ENCODE measurements at places on chromosomes 4 and X.

GRCh38 chr4:118941149-118941548 is 52.5 kb downstream of the SYNPO2 start:
- DNase-seq: no peak

DNA sequence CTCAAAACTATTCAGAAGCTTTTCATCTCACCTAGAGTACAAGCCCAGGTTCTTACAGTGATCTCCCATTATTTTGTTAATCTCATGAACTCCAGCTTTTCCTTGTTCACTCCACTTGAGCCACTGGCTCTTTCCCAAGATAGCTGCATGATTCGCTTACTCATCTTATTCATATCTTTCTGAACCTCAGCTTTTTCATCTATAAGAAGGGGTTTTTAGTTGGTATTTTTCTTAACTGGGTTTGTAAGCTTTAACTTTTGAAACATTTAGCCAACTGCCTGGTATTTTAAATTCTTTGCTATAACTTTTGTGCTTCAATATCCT is 24.0 kb downstream of the GIMD1 start:
- DNase-seq: no peak

DNA sequence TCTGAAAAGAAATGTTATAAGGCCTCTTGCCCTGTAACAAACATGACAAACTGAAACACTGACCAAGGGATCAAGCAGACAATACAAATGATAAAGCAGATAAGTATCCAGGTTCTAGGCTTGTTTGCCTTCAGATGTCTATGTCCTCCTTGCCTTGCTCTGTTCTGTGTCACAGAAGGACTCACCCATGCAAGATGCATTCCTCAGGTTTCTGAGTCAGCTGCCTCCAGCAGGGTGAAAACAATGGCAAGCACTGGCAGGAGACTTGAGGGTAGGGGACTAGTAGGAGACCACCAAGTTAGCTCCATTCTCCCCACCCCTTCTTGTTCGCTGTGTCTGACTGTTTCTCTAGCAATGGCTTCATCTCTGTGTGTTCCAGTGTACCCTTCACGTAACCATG is 76.6 kb upstream of the CXXC4 start:
- DNase-seq: no peak

DNA sequence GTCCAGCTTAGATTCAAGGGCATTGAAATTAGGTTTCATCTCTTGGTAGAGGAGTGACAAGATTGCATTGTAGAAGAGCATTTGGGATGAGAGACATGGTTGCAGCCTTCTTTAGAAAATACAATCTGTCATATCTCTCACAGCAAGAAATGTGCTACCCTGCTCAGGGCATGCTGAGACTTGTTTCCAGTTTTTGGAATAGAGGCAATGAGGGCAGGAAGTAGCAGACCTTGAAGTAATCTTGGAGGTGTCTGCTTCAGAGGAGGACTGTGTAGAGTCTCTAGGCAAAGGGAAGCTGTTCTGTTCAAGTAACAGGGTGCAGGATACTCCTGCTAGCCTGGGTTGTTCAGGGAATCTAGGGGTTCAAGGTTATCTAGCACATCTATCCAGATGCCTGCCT is 116.1 kb upstream of the ZNF827 start:
- no peak for DNase-seq

- no peak for DNase-seq
Measured at GRCh38 chr4:77036206-77036605, 39.6 kb downstream of the CCNI start.

- DNase-seq: no peak
Measured at GRCh38 chr4:82268050-82268825, 105.6 kb downstream of the HNRNPD start.

DNA sequence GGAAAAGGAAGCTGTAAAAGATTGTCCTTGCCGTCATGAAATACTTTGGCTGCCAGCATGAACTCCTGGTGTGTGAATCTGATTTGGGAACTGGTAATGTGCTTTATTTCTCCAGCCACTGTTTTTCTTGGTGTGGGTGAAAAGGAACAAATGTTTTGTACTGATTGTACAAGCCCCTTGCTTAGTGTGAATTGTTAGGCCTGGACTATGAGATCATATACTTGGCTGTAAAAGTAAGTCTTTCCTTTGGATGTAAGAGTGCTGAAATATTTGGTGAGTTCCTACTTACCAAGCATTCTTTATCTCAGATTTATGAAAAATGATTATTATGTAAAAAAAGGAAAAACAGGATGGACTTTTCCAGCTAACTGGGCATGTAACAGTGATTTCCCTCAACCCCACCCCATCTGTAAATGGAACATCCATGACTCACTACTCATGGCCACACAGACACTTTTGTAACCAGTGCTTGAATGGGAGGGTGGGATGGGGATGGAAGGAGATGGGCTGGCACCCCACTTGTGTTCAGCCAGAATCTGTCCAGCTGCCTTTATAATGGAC is 6.3 kb downstream of the FNIP2 start:
- no peak for DNase-seq

DNA sequence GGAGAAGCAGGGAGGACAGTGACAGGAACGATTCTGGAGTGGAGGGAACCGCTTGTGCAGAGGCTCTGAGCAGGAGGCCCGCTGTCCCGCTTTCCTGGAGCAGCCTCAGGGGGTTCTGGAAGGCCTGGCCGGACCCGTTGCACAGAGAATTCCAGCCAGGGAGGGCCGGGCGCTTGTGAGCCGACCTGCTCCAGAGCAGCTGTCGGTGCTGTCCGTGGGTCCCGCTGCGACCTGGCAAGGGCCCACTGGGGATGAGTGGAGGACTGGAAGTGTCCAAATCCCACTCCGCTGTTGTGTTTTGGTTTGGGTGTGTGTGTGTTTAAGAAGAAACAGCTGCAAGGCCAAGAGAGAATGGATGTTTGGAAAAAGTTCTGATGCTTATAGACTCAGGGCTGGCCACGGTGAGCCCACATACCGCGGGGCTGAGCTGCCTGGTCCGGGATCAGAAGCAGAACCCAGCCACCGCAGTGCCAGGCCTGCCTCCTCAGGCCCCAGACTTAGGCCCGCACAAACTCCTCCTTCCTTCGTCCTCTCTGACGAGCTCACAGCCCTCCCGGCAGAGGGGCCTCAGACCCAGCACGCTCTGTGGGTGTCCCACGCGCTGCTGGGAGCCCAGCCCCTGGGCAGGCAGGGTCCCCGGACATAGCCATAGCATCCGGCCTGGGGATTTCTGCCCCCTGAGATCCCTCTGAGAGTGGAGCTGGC is 73.9 kb downstream of the HTRA3 start:
- DNase-seq: no peak

DNA sequence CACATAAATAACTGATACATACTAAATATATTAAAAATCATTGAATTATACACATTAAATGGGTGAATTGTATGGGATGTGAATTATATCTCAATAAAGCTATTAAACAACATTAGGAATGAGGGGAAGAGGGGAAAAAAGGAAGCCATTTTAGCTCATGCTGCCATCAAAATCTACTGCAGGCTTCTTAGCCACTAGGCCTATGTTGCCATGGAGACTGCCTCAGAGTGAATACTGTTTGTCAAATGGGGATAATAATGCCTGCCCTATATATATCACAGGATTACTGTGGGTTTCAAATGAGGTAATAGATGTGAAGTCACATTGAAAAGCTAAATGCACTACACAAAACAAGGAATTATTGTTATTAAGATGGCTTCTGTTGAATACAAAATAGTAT is 21.2 kb downstream of the TMEM255A start:
- no peak for DNase-seq

GRCh38 chr4:76301068-76301774 is 5.3 kb upstream of the STBD1 start:
- DNase-seq: no peak

DNA sequence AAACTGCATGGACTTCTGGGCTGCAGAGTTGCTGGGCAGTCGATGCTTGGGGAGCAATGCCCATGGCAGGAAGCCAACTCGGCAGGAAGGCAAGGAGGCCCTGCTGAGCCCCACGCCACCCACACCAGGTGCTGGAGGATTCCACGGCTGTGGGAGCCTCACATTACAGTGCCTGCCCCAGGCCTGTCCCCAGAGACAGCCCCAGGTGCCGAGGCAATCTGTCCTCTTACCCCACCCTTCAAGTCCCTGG is 53.9 kb downstream of the HMX1 start:
- peak; percentile 2 for DNase-seq

- no peak for DNase-seq
Measured at GRCh38 chr4:140070973-140071372, 83.0 kb downstream of the MAML3 start.

GRCh38 chrX:47643926-47644325 is 6.4 kb downstream of the ELK1 start:
- no peak for DNase-seq

- DNase-seq: no peak
Measured at GRCh38 chrX:10017872-10018271, 50.7 kb downstream of the CLDN34 start.

DNA sequence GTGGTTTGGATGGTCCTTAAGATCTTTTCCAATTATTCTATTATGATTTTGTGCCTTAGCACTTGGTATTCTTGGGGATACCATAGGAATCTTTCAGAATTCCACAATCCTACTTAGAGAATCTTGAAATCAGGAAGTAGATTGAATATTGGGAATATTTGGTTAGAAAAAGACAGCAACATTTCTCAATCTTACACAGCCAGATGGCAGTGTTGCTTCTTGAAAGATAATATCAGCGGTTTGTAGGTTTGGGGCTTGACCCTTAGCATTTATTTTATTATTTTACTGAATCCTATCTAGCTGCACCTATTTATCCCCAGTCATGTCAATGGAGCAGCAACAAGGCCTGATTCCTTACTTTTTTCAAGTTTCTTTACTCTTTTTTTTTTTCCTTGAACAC is 28.6 kb downstream of the MAGEB1 start:
- DNase-seq: no peak

GRCh38 chr4:9893329-9894108 is 112.1 kb downstream of the DRD5 start:
- DNase-seq: no peak

GRCh38 chr4:6551660-6552059 is 23.3 kb upstream of the MAN2B2 start:
- no peak for DNase-seq

DNA sequence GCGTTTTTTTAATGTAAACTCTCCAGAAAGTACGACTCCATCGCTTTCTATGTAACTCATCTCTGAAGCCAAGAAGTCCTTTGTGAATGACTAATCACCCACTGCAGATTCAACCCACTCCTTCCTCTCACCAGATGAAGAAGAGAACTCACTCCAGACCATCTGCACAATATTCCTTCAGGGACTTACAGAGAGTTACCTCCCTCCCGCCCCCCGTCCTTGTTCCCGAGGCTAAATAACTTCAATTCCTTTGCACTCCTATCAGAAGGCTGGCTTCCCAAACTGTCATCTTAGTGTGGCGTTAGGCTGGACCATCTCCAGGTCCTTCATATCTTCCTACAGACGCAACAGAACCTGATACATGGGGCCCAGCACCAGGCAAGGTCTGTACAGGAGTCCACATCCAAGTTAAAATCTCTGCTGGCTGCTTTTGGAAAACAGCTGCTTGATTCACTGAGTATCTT is 82.4 kb downstream of the AFAP1 start:
- DNase-seq: no peak

DNA sequence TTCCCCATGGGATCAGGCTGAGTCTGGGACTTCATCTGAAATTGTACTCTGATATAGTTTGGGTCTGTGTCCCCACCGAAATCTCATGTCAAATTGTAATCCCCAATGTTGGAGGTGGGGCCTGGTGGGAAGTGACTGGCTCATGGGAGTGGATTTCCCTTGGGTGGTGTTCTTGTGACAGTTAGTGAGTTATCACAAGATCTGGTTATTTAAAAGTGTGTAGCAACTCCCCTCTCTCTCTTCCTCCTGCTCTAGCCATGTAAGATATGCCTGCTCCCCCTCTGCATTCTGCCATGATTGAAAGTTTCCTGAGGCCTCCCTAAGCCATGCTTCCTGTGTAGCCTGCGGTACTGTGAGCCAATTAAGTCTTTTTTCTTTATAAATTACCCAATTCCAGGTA is 61.0 kb downstream of the RASGEF1B start:
- no peak for DNase-seq

GRCh38 chr4:138003248-138003647 is 238.9 kb downstream of the SLC7A11 start:
- no peak for DNase-seq
